Activated naive CD4-positive, alpha-beta T cell (primary cell): ENCODE measurements at places on chromosomes 3 and 15.

DNA sequence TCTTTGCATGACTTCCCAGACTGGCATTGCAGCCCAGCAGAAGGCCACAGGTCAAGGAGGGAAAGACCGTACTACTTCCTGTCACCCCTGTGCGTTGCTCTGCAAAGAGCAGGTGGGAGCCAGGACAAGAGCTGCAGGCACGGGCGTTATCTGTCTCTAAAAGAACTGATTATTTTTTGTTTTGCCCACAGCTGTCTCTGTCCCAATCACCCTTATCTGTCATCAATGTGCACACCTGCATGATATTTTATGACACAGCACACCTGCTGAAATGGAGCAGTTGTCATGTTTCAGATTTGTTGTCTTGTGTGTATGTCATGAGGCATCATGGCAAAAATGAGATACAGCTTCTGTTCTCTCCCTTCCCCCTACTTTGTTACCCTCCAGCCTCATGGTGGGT lies 58.8 kb downstream of the SLCO3A1 start:
- no peak for DNase-seq

DNA sequence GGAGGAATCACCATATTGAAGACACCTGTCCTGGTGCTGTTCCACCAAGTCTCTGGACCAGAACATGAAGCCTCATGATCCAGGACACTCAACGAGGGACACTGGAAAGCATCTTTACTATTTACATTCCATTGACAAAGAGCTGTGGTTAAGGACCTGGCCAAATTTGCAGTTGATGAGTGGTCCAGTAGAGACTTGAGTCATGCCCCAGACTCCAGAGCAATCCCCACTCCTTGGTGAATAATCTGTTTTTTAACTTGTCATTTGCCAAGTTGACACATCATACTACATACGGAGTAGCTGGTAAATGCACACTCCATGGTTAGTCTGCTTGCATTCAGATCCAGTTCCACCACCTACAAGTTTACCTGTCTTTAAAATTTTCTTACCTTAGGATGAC lies 1.2 kb upstream of the COL6A6 start:
- DNase-seq, result no peak

GRCh38 chr3:182092662-182093262 lies 381.0 kb downstream of the SOX2 start:
- no peak for DNase-seq

- DNase-seq, result no peak
These were observed 308.0 kb upstream of the THBS1 start for GRCh38 chr15:39272901-39273300.

DNA sequence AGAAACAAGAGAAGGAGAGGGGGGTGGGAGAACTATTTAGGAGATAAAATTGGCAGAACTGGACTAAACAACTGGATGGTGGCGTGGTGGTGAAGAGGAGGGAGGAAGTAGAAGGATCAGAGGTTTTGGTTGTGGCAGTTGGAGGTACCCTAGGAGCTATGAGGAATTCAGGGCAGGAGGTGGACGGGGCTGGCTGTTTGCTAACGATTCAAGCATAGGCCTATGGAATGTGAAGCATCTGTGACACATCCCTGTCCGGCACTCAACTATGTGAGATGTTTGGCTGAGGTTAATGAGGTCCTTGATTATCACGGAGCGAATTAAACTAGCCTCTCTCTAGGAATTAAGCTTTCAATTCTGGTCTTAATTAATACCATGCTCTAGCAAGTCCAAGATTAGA lies 13.5 kb downstream of the TARS3 start:
- DNase-seq, result no peak

- DNase-seq, result no peak
These were observed 28.6 kb upstream of the VPS8 start for GRCh38 chr3:184783319-184783718.

GRCh38 chr3:168216851-168217250 lies 121.1 kb upstream of the GOLIM4 start:
- no peak for DNase-seq

GRCh38 chr15:90266485-90266884 lies 1.0 kb downstream of the NGRN start:
- no peak for DNase-seq

GRCh38 chr15:40092979-40093869 lies 15.5 kb downstream of the BMF start:
- no peak for DNase-seq

- DNase-seq, result no peak
These were observed 24.1 kb downstream of the CBLB start for GRCh38 chr3:105844704-105845103.

DNA sequence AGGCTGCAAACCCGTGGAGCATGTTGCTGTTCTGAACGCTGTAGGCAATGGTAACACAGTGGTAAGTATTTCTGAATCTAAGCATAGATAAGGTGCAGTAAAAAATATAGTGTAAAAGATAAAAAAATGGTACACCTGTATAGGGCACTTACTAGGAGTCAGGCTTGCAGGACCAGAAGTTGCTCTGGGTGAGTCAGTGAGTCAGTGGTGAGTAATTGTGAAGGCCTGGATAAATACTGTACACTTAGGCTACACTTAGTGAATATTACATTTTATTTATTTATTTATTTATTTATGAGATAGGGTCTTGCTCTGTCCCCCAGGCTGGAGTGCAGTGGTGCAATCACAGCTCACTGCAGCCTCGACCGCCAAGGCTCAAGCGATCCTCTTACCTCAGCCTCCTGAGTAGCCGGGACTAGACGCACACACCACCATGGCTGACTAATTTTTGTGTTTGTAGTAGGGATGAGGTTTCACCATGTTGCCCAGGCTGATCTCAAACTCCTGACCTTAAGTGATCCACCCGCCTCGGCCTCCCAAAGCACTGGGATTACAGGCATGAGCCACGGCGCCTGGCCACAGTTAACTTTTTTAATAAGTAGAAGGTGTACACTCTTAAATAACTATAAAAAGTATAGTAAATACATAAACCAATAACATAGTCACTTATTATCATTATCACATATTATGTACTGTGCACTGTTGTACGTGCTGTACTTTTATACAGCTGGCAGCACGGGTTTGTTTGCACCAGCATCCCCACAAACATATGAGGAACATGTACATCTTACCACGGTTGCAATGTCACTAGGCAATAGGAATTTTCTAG lies 155.1 kb downstream of the IGF1R start:
- DNase-seq, result no peak

- DNase-seq, result no peak
These were observed 337.6 kb downstream of the THSD4 start for GRCh38 chr15:71452893-71453292.

- DNase-seq, result no peak
These were observed 25.1 kb upstream of the ZKSCAN7 start for GRCh38 chr3:44529927-44530326.

DNA sequence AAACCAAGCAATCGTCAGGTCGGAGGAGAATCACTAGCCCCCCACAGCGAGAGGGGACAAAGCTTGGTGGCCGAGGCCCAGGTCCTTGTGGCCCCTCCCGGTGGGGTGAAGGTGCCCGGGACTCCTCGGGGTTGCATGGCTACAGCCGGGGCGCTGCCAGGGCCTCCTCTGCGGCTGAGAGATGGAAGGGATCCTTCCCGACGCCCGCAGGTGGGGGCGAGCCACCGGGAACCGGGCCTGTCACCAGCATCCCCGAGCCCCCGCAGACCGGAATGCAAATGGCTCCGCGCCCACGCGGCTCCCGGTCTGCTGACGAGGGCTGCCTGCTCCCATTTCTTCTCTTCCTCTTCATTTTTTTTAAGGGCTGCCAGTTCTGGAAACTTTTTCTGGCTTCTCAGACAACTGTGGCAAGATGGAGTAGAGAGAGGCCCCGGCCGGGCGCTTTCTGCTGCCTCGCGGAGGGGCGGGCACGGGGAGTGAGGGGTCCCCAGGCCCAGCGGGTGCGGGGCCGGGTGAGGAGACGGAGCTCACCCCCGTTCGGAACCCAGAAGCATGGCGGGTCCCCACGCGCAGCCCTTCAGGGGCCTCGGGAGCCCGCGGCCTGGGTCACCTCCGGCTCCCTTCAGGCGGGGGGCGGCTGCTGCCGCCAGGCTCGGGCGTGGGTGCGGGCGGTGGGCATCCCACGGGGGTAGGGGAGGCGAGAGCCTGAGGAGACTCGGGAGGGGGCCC lies 27.5 kb downstream of the MELTF start:
- DNase-seq, result no peak

DNA sequence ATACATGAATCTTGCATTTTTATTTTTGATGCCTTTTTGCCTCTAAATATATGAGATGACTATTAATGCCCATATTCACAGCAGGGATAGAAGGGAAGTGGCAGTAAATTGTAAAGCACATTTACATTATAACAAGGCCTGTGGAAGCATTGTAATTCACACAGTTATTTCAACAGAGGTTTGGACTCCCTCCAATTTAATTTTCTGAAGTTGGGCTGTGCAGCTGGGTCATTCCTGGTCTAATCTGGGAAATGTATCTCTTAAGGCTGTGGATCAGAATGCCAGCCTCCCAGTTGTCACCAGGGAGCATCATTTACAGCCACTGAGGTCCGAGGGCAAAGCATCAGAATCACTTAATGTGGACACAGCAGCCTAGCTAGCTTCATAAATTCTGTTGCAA lies 434.5 kb downstream of the MFSD1 start:
- no peak for DNase-seq

DNA sequence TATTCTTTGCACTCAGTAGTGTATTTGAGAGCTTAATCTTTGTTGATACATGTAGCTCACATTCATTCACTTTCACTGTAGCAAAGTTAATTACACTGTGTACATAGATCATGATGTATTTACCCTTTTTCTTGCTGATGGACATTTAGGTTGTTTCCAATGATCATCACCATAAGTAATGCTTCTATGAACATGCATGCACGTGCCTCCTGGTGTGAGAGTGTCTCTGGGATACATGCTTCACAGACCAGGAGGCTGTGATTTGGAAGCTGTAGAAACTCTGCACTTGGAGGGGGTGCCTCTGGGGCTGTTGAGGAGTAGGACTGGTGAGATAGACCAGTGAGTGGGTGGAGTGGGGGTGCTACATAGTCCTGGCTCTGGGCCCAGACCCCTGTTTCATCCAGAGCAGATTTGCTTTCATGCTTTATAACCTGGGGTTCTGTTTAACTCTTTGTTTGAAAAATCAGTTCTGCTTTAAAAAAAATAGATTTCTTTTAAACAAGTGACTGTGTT lies 18.2 kb upstream of the SMAD3 start:
- no peak for DNase-seq

DNA sequence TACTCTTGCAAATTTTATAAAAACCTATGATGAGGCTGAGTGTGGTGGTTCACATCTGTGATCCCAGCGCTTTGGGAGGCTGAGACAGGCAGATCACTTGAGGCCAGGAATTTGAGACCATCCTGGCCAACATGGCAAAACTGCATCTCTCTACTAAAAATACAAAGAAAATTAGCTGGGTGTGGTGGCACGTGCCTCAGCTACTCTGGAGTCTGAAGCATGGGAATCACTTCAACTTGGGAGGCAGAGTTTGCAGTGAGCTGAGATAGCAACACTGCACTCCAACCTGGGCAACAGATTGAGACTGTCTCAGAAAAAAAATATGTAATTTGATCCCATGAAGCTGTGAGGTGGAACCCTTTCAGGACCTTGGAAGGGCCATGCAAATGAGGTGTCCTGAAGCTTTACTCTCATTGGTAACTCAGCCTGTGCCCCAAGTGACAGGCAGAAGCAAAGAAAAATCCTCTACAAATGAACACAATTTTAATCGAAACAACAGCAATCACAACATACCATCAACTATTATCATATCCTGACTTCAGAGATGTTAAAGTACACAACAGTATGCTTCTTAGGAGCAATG lies 84.6 kb upstream of the CDV3 start:
- no peak for DNase-seq

- DNase-seq, result no peak
These were observed 413.0 kb downstream of the RBMS3 start for GRCh38 chr3:29693863-29694262.

- peak; percentile 84 for DNase-seq
These were observed 44.2 kb downstream of the RBPMS2 start for GRCh38 chr15:64731012-64731804.

- DNase-seq, result no peak
These were observed 50.4 kb upstream of the LARS2 start for GRCh38 chr3:45337839-45338470.

DNA sequence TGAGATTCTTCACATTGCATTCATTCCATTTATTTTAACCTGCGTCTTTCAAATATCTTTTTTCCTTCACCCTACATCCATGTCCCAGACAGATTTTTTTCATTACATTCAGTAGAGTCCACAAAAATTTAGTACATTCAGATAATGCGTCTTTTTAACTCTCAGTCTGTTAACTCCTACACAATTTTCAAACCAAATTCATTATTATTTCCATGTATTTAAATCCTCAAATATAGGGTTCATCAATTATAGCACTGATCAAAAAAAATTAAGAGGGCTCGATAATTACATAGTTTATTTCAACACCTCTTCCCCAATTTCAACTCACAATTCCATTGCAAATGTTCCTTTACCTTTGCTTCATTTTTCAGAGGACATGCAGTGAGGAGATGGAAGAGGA lies at the start of gene OR5H6:
TSS of gene OR5H6 (plus strand) at position 301 of the 400 bp plus-strand sequence. CDS start at position 390, 89 bp downstream.
- no peak for DNase-seq

DNA sequence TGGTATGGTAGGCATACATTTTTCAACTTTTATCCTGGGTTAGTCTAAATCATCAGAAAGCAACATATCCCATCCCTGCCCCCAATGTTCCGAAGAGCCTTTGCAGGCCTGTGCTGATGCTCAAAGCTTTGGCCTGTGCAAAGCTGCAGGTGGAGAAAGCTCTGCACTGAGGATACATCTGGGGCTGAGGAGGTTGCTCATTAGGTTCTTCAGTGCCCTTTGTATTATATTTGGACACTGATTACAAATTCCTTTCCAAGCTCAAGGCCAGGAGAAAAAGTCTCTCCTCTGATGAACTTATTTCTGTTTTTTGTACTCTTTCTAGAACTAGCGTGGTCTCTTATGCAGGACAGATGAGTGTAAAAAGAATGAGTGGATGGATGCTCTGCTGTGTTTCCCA lies 325.5 kb upstream of the LRRFIP2 start:
- no peak for DNase-seq

DNA sequence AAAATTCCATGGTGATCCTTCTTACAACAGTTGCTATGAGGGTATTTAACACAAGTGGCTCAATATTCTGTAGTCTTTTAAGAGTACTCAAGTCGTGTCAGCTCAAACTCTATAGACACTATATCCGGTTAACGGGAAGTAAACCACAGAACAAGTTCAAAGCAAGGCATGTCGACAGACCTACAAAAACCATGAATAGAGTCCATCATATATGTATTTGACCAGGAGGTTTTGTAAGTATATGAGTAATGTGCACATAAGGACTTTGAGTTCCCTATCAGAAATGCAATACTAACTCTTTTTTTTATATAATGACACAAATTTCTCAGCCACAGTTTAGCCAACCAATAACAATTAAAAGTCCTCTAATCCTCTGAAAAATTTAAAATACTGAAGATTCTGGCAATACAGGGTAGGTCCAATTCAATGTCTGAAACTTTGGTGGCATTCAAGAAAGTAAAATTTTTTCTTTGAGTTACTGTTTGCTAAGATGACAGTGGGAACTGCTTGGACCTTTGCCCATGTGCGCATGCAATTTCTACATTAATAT lies 93.7 kb downstream of the NEK10 start:
- no peak for DNase-seq
